Cardiac fibroblast (primary cell): ENCODE measurements at places on chromosomes 5 and 9.
A peak's percentile ranks its signal among the peaks of the same experiment; 100 is the strongest.

- peak; percentile 91 for DNase-seq
Measured at GRCh38 chr5:139014726-139015125, 139.6 kb upstream of the LRRTM2 start.

- no peak for DNase-seq
Measured at GRCh38 chr5:66255714-66256113, 111.6 kb downstream of the SREK1 start.

DNA sequence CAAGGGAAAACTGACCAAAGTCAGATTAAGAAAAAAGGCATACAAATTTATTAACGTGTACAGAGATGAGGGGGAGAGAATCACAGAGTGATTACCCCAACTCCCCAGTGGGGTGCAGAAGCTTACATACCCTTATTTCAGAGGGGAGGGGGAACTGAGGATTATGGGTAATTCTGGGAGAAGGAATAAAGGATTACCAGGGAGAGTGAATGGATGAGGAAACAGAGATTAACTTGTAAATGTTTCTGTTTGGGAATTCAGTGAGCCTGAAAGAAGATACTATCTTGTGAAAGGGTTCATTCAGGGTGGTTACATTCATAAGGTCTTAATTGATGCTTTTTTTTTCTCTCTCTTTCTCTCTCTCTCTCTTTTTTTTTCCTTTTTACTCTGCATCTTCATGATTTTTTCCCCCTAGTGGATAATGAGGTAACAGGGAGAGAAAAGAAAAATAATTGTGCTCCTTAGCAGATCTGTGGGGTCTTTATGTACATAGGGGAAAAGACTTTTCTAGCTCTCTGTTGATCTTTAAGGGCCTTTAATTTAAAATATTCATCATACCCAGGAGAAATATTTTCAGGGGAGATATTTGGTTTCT, 49.4 kb downstream of the TARS1 start:
- no peak for DNase-seq

DNA sequence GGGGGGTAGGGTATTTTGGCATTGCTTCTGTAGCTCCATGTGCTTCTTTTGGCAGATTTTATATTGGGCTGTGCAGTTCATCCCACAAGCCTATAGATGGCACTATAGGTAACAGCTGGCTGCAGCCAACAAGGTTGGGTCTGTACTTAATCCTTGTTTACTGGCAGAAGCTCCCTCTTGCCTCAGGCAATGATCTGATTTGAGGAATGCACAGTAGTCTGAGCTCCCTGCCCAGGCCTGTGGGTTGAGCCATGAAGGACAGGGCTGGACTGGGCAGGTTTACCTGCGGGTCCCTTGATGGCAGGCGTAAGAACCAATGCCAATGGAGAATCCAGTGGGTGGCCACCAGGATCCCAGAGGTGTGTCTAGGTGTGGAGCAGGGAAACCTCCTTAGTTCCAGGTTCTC, 11.7 kb upstream of the OR1J2 start:
- peak; percentile 63 for DNase-seq

DNA sequence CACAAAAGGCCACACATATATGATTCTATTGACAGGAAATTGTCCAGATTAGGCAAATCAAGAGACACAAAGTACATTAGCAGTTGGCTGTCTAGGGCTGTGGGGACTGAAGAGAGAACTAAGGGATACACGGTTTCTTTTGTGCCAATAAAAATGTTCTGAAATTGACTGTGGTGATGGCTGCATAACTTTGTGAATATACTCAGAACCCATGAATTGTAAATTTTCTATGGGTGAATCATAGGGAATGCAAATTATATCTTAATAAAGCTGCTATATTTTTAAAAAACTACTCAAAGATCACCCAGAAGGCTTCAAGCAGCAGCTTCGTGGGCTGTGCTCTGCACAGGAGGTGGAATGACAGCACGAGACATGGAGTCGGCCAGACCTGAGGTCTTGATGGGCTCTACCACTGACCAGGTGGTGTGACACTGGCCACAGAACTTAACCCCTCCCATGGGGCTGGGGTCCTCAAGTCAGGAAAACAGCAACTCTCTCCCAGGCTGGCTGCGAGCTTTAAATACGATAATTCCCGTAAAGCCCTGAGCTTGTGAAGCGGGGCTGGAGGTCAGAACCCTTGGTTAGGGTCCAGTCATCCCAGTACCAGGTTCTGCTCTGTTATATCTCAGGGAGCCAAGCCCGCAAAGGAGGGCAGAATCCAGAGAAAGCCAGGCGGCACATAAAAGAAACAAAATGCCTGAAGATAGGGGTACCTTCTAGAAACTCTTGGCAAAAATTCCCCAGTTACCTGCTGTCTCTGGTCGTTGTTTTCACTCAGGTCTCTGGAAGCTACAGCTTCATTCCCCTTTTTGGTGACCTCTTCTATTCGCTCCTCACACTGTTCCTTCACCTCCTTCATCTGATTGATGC, 59.1 kb downstream of the GOLM1 start:
- no peak for DNase-seq

DNA sequence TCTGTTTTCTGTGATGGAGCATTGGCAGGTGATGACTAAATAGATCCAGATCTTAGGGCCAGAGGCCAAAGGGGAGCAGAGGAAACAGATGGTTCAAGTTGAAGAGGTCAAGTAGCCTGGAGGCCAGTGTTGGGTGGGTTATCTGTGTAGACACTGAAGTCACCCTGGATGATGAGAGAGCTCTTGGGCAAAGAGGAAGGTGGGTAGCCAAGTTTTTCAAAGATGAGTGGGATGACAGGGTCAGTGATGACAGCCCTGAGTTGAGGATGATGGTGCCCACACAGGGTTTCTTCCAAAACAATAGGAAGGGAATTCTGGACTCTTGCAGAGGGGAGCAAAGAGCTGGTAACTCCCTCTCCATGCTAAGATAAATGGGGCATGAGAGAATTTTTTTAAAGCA, 76.6 kb downstream of the CD180 start:
- no peak for DNase-seq

- DNase-seq: peak; percentile 10
Measured at GRCh38 chr5:171825051-171825450, 39.4 kb downstream of the SMIM23 start.

DNA sequence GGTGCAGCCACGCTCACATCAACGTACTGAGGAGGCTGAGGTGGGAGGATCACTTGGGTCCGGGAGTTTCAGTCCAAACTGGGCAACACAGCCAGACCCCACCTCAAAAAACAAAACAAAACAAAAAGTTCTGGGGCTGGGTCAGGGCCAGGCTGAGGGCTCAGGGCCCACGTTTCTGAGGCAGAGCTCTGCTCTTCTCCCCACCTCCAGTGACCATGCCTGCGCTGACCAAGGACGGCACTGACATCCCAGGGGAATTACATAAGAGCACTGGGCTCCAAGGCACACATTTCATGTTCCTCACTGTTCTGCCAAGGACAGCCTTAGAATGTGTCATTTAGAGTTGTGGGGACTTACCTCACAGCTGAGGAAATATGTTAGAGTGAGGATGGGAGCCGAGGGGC, 40.4 kb upstream of the TESK1 start:
- peak; percentile 37 for DNase-seq

DNA sequence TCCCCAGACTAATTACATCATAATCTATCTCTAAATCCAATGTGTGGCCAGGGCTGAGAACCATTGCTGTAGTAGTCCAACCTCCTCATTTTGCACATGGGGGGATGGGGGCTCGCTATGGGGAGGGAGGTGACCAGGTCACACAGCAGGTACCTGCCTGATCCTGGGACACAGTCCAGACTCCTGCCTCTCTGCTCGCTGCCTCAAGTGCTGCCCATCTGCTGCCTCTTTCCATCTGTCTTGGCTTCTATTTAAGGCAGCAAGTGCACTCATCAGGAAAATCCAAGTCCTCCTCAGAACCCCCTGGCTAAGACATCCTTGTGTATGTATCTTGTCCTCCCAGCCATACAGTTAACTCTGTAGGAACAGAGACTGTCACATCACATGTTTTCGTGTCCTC, 57.7 kb upstream of the FRRS1L start:
- DNase-seq: no peak

GRCh38 chr9:115922444-115922843, 231.1 kb upstream of the PAPPA start:
- peak; percentile 15 for DNase-seq

GRCh38 chr9:75105841-75106240, 17.5 kb downstream of the OSTF1 start:
- DNase-seq: peak; percentile 56

- DNase-seq: peak; percentile 59
Measured at GRCh38 chr9:120655005-120655622, 59.2 kb downstream of the MEGF9 start.

DNA sequence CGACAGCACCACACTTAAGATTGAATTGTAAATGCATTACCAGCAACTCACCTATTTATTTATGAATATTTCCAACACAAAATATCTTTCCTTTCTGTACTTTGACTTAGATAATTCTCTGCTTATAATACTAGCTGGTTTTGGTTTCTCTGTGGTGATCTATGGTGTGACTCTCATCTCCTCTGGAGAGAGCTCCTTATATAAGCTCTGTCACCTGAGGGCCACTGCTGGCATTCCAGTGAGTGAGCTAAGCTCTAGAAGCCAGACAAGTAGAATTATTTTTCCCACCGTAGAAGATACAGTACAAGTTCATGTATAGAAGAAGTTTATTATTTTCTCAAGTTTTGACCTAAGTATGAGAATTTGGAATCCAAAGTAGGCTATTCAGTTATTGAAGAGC, 111.5 kb downstream of the CDC42SE2 start:
- no peak for DNase-seq

- DNase-seq: no peak
Measured at GRCh38 chr5:148514344-148514743, 130.6 kb downstream of the FBXO38 start.

GRCh38 chr9:89409466-89409865, 88.4 kb downstream of the SEMA4D start:
- no peak for DNase-seq

- DNase-seq: no peak
Measured at GRCh38 chr5:159567461-159567860, 237.2 kb upstream of the IL12B start.

DNA sequence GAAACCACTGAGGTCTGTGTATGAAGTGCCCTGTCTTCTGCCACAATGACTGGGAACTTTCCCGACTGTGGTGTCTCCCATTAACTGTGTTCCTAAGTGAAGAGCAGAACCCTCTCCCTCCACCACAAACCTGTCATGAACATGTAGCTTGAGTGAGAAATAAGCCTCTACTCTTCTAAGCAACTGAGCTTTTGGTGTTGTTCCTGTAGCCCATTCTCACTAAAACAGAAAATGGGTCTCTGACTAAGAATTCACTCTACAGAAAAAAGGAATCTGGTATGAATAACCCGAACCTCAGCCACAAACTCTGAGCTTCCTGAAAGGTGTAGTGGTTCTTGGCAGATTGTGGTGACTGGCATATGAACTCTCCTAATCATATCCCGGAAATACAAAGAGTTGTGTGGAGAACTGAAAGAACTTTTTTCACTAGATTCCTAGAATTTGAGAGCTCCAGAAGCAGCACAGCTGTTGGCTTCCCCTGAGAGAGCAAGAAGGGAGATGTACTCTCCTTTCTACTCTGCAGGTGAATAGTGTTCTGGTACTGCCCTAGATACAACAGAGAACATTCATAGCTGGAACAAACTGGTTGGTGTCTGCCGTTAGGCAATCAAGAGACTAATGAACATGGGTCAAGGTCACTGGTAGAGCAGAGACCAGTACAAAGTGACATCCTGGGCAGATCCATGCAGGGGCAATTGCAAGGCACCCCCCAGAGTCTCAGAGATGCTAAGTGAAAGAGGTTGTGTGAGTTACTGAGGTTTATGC, 283.8 kb downstream of the PDE4D start:
- no peak for DNase-seq

DNA sequence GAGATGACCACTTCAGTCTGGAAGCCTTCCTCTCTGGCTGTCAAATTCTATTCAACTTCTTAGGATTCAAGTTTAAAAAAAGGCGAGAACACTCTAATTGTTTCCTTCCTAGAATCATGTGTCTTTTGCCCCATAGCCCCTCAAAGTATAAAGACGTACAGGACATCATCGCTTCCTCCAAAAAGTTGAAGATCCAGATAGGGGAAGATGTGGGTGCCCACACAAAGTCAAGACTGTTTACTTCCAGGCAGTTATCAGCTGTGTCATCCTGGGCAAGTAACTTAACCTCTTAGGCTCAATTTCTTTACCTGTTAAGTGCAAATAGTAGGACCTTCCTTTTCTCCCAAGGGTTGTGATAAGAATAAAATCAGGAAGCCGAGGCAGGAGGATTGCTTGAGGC, 40.1 kb downstream of the PPARGC1B start:
- DNase-seq: no peak

DNA sequence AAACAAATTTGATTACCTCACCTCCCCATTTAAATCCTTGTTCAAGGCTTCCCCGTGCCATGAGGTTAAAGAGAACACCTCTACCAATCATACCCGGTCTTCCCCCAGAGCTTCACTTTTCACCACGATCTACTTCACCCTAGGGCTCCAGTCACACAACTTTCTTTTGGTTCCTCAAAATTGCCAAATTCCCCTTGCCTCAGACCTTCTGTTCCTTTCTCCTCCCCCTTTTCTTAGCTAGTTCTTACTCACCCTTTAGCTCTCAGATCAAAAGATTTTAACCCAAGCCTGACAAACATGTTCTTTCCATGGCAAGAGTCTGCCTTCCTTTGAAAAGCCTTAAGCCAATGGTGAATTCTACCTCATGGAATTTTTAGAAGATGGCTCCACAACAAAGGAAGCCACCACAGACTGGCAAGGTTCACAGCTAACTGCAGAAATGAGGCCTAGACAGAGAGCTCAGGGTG, 56.7 kb downstream of the MAPKAP1 start:
- peak; percentile 91 for DNase-seq

GRCh38 chr5:149365418-149365817, 7.6 kb downstream of the PCYOX1L start:
- DNase-seq: no peak

GRCh38 chr9:36671561-36671960, 98.9 kb downstream of the MELK start:
- DNase-seq: no peak

GRCh38 chr5:136192526-136193321, at the start of gene SMIM32:
Gene SMIM32, minus strand, starts transcription at chr5:136193162. Its CDS starts 638 bp downstream, at chr5:136192524.
- peak; percentile 4 for DNase-seq

- peak; percentile 34 for DNase-seq
Measured at GRCh38 chr5:117337064-117337749, 762.6 kb upstream of the SEMA6A start.

- peak; percentile 77 for DNase-seq
Measured at GRCh38 chr9:95429096-95429495, 87.7 kb downstream of the PTCH1 start.

GRCh38 chr5:127602481-127602880, 46.4 kb upstream of the CTXN3 start:
- DNase-seq: no peak

DNA sequence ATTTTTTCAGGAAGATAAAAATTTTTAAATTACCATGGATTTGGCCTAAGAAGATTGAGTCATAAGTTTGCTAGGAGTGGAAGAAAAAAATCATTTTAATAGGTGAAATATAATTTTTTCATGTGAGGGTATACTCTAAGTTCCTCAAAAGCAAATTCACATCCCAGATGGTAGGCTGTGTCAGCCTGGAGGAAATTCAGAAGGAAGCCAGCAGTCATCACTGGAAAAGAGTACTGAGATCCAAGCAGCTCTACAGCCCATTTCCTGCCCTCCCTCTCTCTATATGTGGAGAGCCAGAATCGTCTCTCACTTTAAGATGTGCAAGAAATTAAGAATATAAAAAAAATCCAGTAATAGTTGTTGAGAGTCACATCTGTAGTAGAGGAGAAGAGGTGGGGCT, 126.5 kb upstream of the CDH18 start:
- no peak for DNase-seq

GRCh38 chr5:23013395-23013998, 160.4 kb upstream of the CDH12 start:
- DNase-seq: no peak

GRCh38 chr9:136345281-136346156, 18.0 kb downstream of the DNLZ start:
- peak; percentile 53 for DNase-seq
